ENCODE measurements at places on chromosomes 1 and 21.

- no peak for DNase-seq
Measured at GRCh38 chr1:167197692-167198091, 23.0 kb upstream of the POU2F1 start.

DNA sequence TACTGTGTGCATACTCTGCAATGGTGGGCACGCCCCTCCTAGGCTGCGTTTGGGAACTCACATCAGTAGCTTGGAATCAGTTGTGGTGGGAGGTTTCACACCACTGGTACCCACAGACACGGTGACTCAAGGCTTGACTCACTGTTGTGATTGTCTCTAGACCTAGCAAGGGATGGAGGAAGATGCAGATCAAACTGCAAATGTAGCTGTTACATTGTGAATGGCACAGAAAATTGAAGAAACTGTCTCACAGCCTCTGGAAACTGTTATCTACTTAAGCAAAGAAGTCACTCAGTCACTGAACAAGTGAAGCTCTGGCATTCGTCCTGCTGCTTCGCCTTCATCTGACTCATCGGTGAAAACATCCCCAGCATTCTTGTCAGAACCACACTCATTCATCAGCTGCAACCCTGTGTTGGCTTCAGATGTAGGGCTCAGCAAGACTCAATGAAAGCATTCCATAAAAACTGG lies 59.5 kb downstream of the POFUT2 start:
- DNase-seq = no peak

- DNase-seq = no peak
Measured at GRCh38 chr1:40905061-40905460, 42.9 kb upstream of the CITED4 start.

- no peak for DNase-seq
Measured at GRCh38 chr1:78005755-78006154, 1.0 kb downstream of the DNAJB4 start.

DNA sequence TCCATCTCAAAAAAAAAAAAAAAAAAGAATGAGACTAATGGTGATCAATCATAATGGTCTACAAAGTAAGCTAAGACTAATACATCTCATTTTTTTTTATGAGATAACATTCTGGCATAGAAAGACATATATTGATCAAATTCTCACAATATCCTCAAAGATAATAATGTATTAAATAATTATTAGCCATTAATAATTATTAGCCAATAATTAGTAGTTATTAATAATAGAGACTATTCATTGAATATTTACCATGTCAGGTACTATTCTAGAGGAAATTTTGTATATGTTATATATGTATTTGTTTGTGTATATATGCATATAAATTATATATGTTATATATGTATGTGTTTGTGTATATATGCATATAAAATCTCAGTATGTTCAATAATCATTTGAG lies 137.7 kb upstream of the PTBP2 start:
- DNase-seq = no peak
